ENCODE measurements at places on chromosomes 1 and 21.

GRCh38 chr21:46066591-46067331 is 31.2 kb upstream of the COL6A2 start:
- DNase-seq, result no peak

DNA sequence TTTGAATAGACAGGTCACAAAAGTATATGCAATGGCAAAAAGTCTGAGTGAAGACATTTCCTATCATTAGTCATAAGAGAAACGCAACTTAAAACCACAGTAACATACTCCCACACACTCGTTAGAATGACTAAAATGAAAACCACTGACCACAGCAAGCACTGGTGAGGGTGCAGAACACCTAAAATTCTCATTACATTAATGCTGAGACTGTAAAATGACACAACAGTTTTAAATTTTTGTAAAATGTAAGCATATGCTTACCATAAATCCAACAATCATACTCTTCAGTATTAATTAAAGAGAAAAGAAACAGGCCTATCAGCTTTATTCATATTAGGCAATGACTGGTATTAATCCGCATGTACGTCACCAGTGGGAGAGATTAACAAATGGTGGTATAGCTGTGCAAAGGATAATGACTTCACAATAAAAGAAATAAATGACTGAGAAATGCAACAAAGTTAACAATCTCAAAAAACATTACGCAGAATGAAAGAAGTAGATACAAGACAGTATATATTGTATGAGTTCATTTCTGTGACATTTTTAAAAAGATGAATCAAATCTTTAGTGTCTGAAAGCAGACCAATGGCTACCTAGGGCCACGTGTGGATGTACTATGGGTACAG is 253.5 kb downstream of the AKT3 start:
- DNase-seq, result peak; percentile 28

- no peak for DNase-seq
Observed at GRCh38 chr21:45855248-45855811, 126.2 kb upstream of the COL6A1 start.

- DNase-seq, result no peak
Observed at GRCh38 chr1:88378560-88378959, 305.5 kb upstream of the PKN2 start.

DNA sequence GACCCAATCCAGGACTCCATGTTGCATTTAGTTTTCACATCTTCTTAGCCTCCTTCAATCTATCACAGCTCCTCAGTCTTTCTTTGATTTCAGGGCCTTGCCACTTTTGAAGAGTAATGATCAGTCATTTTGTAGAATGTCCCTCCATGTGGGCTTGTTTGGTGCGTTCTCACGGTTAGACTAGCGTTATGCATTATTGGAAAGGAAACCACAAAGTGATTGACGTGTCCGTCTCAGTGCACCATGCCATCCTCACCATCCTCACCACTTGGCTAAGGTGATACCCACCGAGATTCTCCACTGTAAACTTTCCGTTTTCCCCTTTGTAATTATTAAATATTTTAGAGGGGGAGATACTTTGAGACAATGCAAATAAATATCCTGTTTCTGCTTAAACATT is 59.6 kb upstream of the OLIG2 start:
- DNase-seq, result no peak

GRCh38 chr1:154777781-154778180 is 92.3 kb downstream of the KCNN3 start:
- DNase-seq, result no peak

DNA sequence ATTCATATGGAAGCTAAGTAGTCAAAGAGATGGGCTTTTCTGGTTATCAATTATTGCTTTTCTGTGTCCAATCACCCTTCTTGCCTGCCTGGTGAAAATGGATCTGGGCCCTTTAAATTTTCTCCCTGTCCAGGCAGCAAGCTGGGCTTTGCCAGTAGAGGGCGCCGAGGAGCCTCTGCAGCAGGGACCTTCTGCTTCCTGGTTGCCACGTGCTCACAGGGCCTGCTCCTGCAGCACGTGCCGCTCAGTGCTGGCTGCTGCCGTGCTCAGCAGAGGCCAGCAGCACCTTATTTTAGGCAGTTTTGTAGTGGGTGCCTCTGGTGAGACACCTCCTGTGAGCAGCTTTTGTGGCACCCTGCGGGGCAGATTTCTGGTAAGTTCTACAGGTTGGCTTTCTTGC is 4.0 kb downstream of the ACTL8 start:
- peak; percentile 14 for DNase-seq

- DNase-seq, result no peak
Observed at GRCh38 chr1:170340308-170340707, 191.7 kb upstream of the GORAB start.
